Mesangial cell (primary cell): ENCODE measurements at places on chromosomes 11 and 22. TPM values are rescaled to one million over a fixed set of nuclear protein-coding genes. Genes with fewer than 3 reads are reported as not detected.

GSTP1 gene
- total RNA-seq = 2,936 and 3,710 TPM in 2 replicates

GVQW3 gene
- total RNA-seq = 0.49 and 1.1 TPM in 2 replicates

CCDC34 gene
- total RNA-seq = 1.4 and 3.6 TPM in 2 replicates

POU2AF2 gene
- not detected in 2 replicates for total RNA-seq

CD3D gene
- not detected in 2 replicates for total RNA-seq

ANKK1 gene
- total RNA-seq = 0.13 TPM in 1 of 2 replicates, not detected in the other

KLHL35 gene
- 1.8 and 4.6 TPM in 2 replicates for total RNA-seq

HTR3A gene
- total RNA-seq = not detected in 2 replicates

OR4D5 gene
- total RNA-seq = not detected in 2 replicates

NFAM1 gene
- under 0.01 TPM in 1 of 2 replicates, not detected in the other for total RNA-seq

DCPS gene
- 14.1 and 24.6 TPM in 2 replicates for total RNA-seq

SAA4 gene
- total RNA-seq = 0.33 TPM in 1 of 2 replicates, not detected in the other

C22orf31 gene
- total RNA-seq = not detected in 2 replicates

ARVCF gene
- total RNA-seq = 26.7 and 38.0 TPM in 2 replicates

HYOU1 gene
- total RNA-seq = 86.6 and 187 TPM in 2 replicates

NCAM1 gene
- 9.4 and 20.0 TPM in 2 replicates for total RNA-seq

RTCB gene
- total RNA-seq = 54.3 and 79.2 TPM in 2 replicates

POLR3H gene
- total RNA-seq = 11.8 and 18.1 TPM in 2 replicates

RAB38 gene
- 7.5 and 10.9 TPM in 2 replicates for total RNA-seq

C1QTNF6 gene
- 7.7 and 23.1 TPM in 2 replicates for total RNA-seq

DLG2 gene
- total RNA-seq = 0.16 and 0.51 TPM in 2 replicates

DNAJC24 gene
- total RNA-seq = 5.8 and 9.0 TPM in 2 replicates

RNF141 gene
- 11.8 and 13.2 TPM in 2 replicates for total RNA-seq

FAM227A gene
- total RNA-seq = 0.65 and 3.9 TPM in 2 replicates

CDC42EP1 gene
- 138 and 149 TPM in 2 replicates for total RNA-seq

RTN4RL2 gene
- 0.16 and 4.4 TPM in 2 replicates for total RNA-seq

TPBGL gene
- total RNA-seq = 0.33 and 0.63 TPM in 2 replicates
